ENCODE measurements at places on chromosomes 12 and 14. TPM values are rescaled to one million over a fixed set of nuclear protein-coding genes. Genes with fewer than 3 reads are reported as not detected.

GRCh38 chr14:33290641-33291040 is 352.0 kb downstream of the NPAS3 start:
- no peaks in the 10 kb centered on the region for H3K36me3 ChIP-seq
- no peak overlapping the region for H3K27ac ChIP-seq
- H3K4me1 ChIP-seq = no peaks in the 10 kb centered on the region
- no peak for DNase-seq
- no peaks in the 10 kb centered on the region for H3K27me3 ChIP-seq

DNA sequence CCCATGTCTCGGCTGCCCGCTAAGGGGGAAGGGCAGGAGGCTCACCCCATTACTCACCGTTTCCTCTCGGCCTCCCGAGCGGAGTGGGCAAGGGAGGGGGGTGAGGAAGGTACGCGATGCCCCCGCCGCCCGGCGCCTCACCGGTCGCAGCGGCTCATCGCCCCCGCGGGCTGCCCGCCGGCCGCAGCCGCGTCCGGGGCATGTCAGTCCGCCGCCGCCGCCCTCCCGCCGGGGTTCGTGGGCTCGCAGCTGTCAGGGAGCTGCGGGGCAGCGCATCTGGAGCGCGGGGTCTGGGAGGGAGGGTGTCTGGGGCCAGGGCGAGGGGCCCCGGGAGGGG is 461 bp downstream of the SLC8A3 start:
- no peaks in the 10 kb centered on the region for H3K36me3 ChIP-seq
- H3K27me3 ChIP-seq = peaks cover 60% of the 10 kb centered on the region
- H3K4me1 ChIP-seq = peaks cover 14% of the 10 kb centered on the region
- no peak overlapping the region for H3K27ac ChIP-seq
- H3K4me3 ChIP-seq = peak overlapping the region; percentile 82

GRCh38 chr14:95761436-95761835 is 47.5 kb upstream of the TCL1A start:
- no peak for DNase-seq
- H3K27me3 ChIP-seq = peaks cover 10% of the 10 kb centered on the region
- no peak overlapping the region for H3K27ac ChIP-seq

DNA sequence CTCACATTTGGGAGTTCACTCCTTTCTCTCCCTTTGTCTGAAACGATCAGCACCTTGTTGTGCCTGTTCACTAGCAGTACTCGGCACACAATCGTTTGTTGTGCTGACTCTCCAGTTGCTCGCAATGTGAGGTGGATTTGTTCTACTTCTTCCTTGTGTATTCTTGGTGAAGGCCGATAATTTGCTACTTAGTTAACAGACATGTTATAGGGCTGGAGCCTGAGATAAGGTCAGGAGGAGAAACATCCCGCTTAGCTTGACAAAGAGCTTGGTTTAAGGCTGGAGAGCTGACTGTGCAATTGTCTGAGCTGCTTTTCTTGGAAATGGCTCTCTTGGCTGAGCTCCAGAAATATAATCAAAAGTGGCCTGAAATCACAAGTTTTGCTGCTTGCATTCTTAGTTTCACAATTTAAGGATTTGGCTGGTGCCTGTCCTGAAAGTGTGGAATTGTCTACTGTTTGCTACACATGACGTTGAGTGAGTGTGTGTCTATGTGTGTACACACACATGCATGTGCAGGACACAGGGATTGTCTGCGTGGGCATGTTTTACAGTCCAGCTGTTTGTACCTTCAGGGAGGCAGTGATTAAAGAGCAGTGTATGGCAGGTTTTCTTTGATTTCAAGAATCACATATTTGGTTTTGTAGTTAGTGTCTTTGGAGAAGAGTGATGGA is 77.7 kb downstream of the ARF6 start:
- H3K27ac ChIP-seq = peak overlapping the region; percentile 97
- H3K36me3 ChIP-seq = no peaks in the 10 kb centered on the region
- H3K4me1 ChIP-seq = peaks cover 56% of the 10 kb centered on the region
- DNase-seq = no peak

DNA sequence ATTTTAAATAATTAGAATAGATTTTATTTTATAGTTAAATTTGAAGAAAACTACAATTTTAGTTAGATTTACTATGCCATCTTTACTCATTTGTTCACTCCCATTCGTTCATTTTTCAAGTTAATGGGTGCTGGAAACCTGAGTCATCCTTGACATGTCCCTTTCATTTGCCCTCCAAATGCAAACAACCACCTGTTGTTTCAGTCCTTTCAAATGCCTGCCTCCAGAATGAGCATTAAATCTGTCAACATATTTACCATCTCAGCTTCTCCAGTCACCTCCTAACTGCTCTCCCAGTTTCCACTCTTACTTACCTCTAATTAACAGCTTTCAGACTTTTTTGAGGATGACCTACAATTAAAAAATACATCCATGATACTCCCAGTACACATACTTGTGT is 375.5 kb downstream of the RAD51B start:
- no peaks in the 10 kb centered on the region for H3K27me3 ChIP-seq
- H3K4me3 ChIP-seq = no peak overlapping the region
- DNase-seq = no peak
- no peak overlapping the region for H3K27ac ChIP-seq
- no peaks in the 10 kb centered on the region for H3K36me3 ChIP-seq

DNA sequence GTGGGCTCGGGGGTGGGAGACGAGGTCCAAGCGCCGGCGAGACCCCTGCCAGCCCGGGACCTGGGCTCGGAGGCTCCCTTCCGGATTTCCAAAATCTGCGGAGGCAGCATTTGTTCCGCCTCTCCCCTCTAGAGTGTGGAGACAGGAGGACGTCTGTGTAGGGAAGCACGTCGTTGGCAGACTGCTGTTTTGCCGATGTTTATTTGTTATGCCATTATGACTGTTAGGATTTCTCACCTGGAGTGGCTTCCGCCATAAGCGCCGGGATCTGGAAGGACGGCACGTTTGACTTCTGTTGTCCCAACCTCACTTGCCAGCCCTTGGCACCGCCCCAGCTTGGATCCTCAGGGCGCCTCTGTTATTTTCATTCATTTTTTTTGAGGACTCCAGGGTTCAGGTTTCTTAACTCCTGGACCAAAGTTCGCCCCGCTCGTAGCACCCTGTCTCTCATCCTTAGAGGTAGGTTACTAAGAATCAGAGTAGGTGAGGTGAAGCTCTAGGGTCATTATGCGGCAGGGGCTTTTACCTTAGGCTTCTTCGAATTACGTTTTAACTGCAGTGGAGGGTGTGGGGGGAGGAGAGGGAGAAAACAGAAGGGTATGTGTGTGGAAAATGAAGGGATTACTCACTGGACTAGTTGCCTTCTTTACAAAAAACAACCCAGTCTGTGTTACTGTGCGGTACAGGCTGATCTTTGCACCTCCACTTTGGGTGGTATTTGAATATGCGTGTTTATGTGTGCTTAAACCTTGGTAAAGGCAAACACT is 547 bp upstream of the PYGL start:
- H3K4me3 ChIP-seq = peak overlapping the region; percentile 63
- H3K27me3 ChIP-seq = peaks cover 32% of the 10 kb centered on the region
- peaks cover 10% of the 10 kb centered on the region for H3K4me1 ChIP-seq
- no peak overlapping the region for H3K27ac ChIP-seq

Gene IL22
- not detected for total RNA-seq

Gene OVCH1
- not detected for total RNA-seq

Gene NEUROD4
- total RNA-seq = not detected
